ENCODE measurements at places on chromosomes 7 and 10.

DNA sequence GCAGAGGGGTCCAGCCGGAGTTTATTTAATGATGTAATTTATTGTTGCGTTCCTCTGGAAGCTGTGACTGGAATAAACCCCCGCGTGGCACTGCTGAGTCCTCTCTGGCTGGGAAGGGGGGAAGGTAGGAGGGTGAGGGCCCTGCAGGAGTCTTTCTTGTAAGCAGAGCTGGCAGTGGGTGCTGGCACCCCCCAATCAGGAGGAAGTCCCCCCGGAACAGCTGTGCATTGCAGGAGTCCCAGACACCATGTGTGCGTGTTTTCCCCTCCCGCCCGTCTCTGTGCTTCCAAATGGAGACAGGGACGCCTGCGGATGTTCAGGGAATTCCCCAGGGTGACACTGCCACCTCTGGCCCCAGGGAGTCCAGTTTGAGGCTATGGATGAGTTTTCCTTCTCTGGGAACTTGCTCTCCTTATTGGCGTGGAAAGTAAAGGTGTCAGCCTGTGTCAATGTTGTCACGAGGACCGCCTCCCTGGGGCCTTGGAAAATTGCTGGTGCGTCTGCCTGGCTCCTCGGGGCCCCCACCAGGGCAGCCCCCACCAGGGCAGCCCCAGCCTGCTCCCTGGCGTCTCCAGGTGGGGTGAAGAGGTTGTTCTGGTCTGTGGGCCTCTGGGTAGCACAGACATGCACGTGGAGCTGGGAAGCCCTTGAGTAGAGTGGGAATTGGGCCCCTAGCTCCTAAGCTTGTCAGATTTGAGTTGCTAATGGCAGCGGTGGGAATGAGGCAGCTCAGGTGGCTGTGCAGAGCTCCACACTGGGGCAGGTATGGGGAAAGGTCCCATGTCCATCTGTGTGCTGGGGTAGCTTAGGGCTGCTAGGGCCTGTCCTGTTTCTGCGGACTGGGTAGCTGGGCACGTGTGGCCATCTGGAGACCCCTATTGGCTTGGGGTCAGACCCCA is 2.7 kb downstream of the FZD9 start:
- DNase-seq: no peak

DNA sequence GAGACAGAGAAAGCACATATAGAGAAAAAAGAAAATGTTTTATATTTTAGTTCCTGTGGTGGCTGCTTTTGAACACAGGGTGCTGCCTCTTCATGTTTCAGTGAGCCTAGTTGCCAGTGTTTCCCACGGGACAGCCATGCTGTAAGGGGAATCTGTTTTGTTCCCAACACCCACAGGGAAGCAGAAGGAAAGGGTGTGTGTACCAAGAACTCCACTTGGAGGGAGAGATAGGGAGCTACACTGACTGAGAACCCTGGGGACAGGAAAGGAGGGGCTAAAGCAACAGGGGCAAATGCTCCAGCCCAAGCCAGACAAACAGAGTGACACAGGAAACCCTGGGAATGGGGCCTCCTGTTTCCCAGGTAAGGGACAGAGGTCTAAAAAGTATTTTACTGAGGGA is 40.2 kb downstream of the FRMPD2 start:
- no peak for DNase-seq

- no peak for DNase-seq
Observed at GRCh38 chr7:157271991-157272324, 64.8 kb upstream of the DNAJB6 start.

DNA sequence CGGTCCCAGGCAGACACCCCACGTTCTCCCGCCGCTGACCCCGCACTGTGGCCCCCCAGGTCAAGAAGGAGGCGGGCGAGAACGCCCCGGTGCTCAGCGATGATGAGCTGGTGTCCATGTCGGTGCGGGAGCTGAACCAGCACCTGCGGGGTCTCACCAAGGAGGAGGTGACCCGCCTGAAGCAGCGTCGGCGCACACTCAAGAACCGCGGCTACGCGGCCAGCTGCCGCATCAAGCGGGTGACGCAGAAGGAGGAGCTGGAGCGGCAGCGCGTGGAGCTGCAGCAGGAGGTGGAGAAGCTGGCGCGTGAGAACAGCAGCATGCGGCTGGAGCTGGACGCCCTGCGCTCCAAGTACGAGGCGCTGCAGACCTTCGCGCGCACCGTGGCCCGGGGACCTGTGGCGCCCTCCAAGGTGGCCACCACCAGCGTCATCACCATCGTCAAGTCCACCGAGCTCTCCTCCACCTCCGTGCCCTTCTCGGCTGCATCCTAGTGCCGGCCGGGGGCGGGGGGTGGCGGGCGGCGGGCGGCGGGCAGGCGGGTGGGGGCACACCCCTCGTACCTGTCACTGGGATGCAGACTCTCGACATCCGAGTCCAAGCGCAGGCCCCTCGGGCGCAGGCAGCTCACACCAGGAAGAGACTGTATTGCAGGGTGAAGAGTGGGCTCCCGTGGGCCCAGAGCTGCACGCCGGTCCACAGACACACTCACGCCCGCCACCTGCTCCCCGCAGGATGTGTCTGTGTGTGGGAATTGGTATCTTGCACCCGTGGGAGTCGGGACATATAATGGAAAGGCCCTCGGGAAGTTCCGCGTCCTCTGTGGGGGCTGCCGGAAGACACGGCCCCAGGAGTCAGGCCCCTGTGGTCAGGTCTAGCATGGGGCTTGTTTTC is 9.6 kb downstream of the MAFK start:
- no peak for DNase-seq

DNA sequence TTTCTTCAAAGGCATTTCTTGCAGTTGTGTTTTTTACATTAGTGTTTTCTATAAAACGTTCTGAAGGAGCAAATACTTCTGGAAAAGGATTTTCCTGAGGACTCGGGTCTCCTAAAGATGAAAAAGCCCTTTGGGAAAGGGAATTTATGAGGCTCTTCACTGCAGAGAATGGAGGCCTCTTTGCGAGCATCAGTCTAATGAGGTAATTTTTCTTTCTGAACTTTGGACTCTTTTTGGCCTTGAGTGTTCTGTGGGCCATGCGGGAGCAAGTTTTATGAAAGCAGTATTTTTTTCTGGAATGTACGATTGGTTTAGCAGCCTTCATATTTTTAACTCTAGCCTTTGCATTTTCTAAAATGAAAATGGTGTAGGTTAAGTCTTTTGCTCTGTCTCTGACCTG is 6.4 kb upstream of the ACBD5 start:
- DNase-seq: no peak

- DNase-seq: no peak
Observed at GRCh38 chr7:31963569-31964175, 106.5 kb downstream of the PDE1C start.

- DNase-seq: no peak
Observed at GRCh38 chr7:24739306-24739705, 18.0 kb downstream of the GSDME start.

DNA sequence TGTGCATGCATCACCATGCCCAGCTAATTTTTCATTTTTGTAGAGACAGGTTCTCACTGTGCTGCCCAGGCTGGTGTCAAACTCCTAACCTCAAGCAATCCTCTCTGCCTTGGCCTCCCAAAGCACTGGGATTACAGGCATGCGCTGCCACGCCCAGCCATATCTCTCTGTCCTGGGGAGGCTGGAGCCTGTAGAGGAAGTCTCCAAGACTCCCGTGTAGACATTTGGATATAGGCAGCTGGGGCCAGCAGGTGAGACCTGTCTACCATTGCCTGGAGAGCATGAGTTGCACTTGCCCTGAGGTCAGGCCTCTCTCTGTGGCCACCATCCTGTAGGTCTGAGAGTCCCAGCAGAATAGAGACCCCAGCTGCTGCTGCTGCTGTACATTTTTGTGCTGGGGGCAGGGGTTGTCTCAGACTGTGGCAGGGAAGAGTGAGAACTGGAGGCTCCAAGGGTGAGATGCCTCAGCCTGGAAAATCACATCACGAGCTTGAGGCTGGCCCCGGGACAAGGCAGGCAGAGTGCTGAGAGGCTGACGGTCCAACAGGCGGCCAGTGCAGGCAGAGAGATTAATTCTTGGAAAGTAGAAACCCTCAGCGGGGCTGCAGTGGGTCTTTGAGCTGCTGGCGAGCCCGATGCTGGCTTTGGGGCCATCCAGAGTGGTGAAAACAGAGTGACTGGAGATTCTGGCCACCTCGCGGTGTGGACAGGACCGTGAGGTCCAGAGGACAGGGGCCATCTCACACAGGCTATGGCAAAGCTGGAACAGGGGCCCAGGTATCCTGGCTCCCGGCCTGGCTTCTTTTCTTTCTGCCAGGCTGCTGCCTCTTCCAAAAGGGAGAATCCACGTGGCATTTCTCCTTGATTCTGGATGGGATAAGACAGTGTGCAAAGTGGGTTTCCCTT is 60.9 kb downstream of the TMEM270 start:
- DNase-seq: no peak

- DNase-seq: no peak
Observed at GRCh38 chr10:17779784-17780183, 27.8 kb downstream of the TMEM236 start.

DNA sequence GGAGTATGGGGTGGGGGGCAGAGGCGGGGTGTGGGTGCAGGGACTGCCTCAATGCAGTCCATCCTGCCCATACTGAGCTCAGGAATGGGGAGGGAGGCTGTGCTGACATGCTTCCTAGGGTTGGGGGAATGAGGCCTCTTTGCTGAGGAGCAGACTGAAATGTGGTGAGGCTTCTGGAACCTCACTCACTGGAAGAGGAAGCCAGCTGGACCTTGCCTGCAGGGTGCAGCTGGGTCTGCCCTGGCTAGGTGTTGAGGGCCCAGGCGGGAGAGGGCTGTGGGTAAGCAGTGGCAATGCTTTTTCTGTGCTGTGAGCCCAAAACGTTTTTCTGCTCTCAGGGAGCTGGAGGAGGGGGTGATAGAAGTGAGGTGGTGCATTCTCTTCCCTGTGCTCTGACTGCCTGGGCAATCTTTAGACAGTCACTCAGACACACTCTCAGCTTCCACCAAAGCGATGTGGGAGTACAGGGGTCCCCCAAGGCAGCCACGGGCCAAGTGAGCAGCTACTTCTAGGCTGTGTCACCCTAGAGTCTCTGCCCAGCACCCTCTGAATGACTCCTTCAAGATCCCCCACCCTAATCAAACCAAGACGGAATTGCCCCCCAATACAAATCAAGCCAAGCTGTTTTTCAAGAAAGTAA is 41.1 kb upstream of the BMPR1A start:
- DNase-seq: no peak

GRCh38 chr10:128028508-128029289 is 97.5 kb downstream of the MKI67 start:
- no peak for DNase-seq

GRCh38 chr7:28112467-28112866 is 68.1 kb downstream of the JAZF1 start:
- DNase-seq: no peak

GRCh38 chr10:80161321-80162083 is 29.0 kb downstream of the PLAC9 start:
- DNase-seq: no peak

DNA sequence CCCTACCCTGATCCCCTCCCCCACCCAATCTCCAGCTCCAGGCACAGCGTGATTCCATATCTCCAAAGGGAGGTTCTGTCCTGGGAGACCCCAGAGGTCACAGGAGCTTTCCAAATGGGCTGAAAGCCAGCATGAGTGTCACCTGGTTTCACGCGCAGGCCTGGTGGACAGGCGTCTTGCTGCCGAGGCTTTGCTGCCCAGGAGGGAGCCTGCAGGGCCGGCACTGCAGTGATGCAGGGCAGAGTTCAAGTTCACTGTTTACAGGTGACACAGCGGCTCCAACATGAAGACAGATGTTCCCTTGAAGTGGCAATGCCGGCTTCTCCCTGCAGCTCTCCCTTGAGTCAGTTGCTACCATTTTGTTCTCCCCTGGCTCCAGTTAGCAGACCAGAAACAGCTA is 104.3 kb downstream of the TCERG1L start:
- no peak for DNase-seq

DNA sequence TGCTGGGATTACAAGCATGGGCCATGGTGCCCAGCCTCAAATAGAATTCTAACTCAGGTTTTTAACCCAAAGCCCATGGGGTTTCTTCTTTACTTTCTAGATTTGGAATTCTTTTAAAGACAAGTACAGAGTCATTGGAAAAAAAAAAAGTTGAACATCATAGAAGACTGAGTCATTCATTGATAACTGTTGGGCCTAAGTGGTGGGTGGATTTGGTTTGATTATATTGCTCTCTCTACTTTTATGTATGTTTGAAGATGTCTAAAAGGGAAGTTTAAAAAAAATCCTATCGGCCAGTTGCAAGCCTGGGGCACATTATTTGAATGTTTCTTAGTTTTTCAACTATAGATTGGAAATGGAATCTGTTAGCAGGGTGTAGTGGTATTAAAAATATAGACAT is 49.7 kb downstream of the INPP5F start:
- DNase-seq: no peak

DNA sequence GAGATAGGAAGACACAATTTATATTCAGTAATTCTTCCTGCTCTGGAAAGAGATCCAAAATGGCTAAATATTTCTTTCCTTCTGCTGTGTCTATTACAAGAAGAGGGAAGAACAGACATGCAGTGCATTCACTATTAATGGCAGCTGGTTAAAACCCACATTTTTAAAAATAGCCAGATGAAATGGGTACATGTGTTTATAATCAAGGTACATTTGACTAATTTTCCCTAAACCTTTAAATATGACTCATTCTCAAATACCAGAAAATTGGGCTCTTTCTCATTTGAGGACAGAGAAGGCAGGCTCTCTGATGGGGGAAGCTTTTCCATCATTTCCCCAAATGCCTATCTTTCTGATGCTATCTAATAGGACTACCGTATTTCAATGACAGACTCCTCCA is 215.7 kb upstream of the HABP2 start:
- DNase-seq: no peak

All from activated T-cell treated with anti-CD3 and anti-CD28 coated beads for 48 hours (primary cell).